Activated gamma-delta T cell treated with anti-CD3 and anti-CD28 coated beads, Interleukin-2, amount 50 U/mL, for 16 hours (primary cell): ENCODE measurements at places on chromosomes 5 and 9.

- DNase-seq, result no peak
These were observed 743.8 kb downstream of the TAF11L14 start for GRCh38 chr5:18378066-18378465.

DNA sequence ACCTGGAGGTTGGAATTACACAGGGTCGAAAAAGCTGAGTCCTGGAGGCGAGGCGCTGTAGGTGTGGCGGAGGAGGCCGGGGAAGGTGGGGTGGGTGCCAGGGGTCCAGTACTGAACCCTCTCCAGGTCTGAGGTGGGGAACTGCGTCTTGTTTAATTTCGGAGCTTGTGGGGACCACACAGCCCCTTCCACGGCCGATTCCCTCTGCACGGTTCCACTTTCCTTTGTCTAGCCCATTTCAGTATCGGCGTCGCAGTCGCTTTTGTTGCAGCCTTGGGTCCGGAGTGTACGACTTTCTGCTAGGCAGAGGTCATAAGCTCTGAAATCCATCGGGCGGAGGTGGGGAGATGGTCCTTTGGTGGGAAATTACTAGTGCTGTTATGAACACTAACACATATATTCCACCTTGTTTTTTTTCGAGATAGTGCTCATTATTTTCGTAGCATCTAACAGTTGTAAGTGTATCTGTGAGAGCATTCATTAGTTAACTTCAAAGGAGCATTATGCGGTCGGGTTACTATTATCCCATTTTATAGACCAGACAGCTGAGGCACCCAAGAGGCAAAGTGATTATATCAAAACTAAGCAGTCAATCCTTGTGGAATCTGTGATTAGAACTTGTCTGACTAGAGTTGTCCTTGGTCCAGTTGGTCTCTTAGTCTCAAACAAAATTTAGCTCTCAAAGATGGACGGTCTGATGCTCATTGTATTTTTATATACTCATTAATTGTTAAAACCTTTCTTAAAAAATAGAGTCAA is 737 bp downstream of the RNF180 start:
- no peak for DNase-seq

- no peak for DNase-seq
These were observed 28.1 kb upstream of the RNU6ATAC start for GRCh38 chr9:134192311-134192950.

GRCh38 chr5:161378701-161379100 is 167.8 kb downstream of the GABRB2 start:
- DNase-seq, result no peak

GRCh38 chr9:38003230-38003629 is 65.8 kb downstream of the SHB start:
- DNase-seq, result no peak

GRCh38 chr5:78537821-78538220 is 110.8 kb downstream of the LHFPL2 start:
- DNase-seq, result no peak

DNA sequence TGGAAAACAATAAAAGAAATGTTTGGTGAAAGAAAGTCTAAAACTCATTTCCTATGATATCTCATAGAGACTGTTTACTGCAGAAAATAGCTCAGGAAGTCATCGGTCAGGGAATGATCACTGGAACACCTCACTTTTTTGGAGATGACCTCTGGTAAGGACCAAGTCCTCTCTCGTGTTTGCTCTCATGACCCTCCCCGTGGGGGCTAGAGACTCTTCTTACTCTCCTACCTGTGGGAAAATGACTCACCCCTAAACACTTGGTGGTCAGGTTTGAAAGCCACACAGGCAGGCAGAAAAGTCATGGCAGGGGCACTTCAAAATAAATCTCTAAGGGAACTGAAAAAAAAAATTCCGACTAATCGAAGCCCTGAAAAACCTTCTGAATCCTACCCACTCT is 48.2 kb downstream of the FAM240B start:
- no peak for DNase-seq

DNA sequence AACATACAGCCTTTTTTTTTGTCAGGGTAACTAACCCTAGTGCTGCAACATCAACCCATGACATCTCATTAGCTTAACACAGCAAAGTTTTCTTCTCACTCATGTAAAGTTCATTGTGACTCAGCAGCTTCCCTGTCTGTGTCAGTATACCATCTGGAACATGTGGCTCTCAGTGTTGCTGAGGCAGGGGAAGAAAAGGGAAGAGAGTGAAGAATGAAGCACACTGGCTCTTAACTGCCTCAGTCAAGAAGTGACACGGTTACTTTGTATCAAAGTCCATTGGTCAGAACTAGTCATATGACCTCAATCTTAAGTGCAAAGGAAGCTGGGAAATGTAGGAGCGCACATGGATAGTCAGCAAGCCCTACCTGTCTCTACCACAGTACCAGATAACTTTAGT is 185.0 kb upstream of the ELL2 start:
- no peak for DNase-seq

DNA sequence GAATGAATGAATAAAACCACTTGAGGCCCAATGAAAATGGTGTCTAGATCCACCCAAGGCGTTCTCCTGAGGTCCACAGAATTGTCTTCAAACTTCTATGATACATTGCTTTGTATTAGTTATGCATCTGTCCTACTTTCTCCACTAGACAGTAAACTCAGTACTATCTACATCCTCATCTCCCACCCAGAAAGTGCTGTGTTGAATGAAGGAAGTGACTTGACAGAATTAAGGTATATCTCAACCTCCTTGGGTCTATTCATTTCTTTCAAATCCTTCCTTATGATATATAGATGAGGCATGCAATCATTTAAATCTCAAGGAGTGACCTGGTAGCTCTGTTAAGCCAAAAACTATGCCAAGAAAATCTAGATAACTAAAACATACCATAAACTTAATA is 15.7 kb upstream of the PDCL start:
- DNase-seq, result no peak

- DNase-seq, result no peak
These were observed 17.1 kb upstream of the ABL1 start for GRCh38 chr9:130817914-130818313.

DNA sequence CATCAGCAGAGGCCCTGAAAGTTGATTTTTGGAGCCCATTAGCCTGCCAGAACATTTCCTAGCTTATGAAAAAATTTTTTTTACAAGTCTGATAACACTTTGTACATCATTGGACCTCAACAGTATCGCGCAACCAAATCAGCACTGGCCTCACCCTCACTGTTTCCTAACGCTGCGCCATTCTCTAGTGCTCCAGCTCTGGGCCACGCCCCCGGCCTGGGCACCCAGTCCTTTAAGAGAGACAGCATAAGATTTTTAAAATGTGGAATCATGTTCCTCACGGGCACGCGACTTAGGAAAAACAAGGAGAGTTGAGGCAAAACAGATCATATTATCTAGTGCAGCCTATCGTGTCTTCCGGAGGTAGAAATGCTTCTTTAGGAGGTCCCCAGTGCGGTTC is 114.5 kb downstream of the BOD1 start:
- no peak for DNase-seq

- DNase-seq, result no peak
These were observed 31.8 kb upstream of the IL17B start for GRCh38 chr5:149410721-149411432.

DNA sequence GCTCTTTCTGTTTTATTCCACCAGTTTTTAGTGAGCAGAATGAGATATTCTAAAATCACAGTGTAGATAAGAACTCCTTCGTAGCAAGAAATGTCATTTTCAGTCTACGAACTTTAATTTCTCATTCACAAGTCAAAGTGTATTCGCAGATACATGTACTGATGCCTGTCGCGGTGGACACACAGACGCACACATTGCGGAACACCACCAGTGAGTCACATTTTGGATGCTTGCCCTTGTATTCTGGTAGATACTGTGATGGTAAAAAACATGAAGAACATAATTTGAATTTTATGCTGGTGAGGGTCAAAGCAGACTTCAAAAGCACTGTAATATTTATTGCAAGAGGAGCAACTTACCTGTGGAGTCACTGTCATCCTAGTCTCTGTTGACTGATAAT is 4.7 kb upstream of the C9orf57 start:
- DNase-seq, result no peak

GRCh38 chr5:75550597-75550996 is 38.9 kb downstream of the POLK start:
- no peak for DNase-seq
